ENCODE measurements at places on chromosomes 12 and 14.

DNA sequence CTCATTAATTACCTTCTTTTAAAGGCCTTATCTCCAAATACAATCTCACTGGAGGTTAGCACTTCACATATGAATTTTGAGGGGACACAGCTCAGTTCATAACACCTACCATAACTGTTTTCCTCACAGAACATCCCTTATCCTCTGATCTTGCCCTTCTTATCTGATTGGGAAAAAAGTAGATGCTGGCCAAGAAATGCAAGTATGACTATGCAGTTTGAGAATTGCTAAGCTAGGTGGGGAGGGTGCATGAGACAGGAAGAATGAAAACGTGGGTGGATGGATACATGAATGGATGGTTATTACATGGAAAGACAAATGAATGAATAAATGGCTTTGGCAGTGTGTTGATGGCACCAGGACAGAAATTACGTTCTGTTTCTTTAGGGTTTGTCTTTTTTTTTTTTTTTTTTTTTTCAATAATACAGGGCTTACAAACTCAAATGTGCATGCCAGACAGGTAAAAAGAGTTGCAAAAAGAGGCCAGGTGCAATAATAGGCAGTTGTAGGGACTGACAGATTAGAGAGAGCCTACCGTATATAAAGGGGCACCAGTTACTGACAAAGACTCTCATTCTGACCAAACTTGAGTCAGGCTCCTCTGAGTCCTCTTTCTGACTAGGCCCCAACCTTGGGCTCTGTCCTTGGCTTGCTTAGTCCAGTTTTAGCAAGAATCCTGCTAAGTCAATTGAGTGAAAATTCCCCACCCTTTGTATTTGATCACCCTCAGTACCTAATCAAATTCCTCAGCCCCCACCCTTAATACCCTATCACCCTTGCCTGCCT lies 304.9 kb downstream of the ZFP36L1 start:
- DNase-seq = no peak

DNA sequence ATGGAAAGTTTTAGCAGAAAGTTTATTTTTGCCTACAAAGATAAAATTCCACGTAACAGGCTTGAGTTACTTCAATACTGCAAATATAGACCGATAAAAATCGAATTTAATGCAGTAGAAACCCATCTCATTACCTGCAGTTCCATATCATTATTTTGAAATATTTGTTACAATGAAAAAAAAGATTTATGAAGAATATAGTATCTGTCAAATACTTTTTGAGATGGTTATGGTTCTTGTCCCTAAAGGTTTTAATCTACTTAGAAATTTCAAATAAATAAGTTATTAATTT lies 273.5 kb downstream of the ADAMTS20 start:
- DNase-seq = no peak

DNA sequence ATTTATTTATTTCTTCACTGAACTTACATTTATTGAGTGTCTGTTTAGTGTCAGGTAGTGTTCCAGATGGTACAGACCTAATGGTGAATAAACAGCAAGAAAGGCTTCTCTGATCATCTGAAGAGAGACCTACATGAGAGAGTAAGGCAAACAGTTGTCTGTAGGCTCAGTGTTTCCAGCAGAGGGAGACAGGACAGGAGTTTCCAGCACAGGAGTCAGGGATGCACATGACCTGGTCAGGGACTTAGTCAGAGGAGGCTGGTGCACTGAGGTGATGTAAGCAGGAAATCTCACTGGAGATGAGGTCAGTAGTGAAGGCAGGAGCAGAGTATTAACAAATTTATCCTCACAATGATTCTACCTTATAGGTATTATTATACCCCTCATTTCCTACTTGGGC lies 233.2 kb downstream of the MDGA2 start:
- DNase-seq = peak; percentile 48

- DNase-seq = no peak
Measured at GRCh38 chr12:56205445-56205844, 16.2 kb upstream of the SMARCC2 start.

GRCh38 chr14:92558319-92558718 lies 44.7 kb downstream of the RIN3 start:
- DNase-seq = no peak

DNA sequence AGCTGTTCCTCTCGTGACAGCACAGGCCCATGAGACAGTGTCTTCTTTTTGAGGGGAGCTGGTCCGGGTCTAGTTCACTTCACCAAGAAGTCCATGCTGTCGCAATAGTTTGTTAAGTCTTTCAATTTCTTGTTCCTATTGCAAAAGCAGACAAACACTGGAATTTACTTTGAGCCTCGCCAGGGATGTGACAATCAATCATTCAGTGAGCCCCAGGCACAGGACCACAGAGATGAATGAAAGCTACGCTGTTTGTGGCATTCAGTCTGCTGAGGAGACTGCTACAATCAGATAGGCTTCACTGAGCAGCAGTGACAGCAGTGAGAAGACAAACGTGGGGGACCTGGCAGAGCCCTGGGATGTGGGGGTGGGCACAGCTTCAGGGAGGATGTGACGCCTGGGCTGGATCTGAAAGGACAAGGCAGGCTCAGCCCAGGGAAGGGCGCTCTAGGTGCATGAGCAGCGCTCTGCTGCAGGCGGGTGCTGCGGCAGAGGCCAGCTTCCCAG lies 35.5 kb downstream of the TCTN1 start:
- DNase-seq = no peak

DNA sequence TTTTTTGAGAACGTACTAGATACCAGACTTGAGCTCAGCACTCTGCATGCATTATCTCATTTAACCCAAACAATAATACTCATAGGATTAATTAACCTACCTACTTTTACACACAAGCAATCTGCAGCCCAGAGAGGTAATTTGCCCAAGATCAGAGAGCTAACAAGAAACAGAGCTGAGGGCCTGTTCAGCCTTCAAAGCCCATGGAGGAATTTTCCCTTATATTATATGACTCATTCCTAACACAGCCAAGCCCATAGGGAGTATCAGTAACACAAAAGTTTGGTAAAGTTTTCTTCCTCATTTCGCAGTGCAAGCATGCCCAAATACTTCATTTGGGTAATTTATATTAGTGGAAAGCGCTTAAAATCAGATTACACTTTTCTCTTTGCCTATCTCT lies 94.7 kb downstream of the GALC start:
- no peak for DNase-seq

GRCh38 chr12:58920102-58920960 lies at the start of gene LRIG3:
Gene LRIG3 (minus strand): TSS chr12:58920504. CDS start chr12:58920235, 269 bp downstream.
- DNase-seq = peak; percentile 94

Data from ecto neural progenitor cell (in vitro differentiated cells).